RWPE2 (cell line): ENCODE measurements at places on chromosomes 6 and 20.

DNA sequence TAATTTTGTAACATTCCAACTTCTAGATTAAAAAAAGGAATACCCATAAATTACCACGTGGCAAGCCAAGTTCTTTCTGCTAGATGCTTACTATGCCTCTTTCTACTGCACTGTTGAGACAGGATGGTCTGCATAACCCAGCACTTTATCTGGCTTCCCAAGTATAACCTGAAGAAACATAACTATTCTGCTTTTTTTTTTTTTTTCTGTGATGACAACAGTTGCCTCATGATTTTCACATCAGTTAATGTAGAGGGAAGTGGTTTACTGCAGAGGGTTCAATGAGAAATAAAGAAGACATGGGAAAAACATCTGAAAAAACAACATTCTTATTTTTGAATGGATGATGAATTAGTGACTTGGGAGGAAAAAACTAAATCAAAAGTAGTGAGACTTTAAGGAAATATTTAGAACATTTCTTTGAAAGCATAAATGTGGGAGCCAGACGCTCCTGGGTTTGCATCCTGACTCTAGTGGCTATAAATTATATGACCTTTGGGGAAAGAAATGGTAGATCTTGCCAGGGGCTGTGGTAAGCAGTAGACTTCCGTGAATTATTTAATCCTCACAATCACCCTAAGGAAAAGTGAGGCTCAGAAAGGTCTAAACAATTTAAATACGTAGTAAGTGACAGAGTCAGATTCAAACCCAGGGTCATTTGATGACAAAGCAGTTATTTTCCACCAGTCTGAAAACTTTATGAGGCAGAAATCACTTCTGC, 230.7 kb downstream of the PHACTR1 start:
- no peak for DNase-seq

DNA sequence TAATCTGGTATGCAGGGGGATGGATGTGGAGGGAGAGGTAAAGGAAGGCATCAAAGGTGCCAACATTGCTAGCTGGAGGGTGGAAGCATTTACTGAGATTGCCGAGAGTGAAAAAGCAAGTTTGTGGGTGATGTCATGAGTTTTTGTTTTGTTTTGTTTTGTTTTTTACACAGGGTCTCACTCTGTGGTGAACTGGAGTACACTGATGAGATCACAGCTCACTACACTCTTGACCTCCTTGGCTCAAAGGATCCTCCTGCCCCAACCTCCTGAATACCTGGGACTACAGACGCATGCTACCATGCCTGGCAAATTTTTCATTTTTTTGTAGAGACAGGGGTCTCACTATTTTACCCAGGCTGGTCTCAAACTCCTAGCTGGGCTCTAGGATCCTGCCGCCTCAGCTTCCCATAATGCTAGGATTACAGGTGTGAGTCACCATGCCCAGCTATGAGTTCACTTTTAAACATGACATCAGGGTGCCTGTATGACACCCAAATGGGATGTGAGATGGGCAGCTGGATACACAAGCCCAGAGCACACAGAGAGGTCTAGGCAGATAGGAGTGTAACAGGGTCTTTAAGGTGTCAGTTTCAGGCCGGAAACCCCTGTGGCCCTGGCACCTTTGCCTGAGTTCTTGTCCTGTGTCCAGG, 35.1 kb upstream of the HMGA1 start:
- DNase-seq: no peak

GRCh38 chr6:26554697-26555504, 16.7 kb downstream of the HMGN4 start:
- DNase-seq: no peak

GRCh38 chr6:130134582-130134981, 88.2 kb downstream of the SAMD3 start:
- DNase-seq: no peak
